H4 (cell line): ENCODE measurements at places on chromosomes 6 and 20. TPM values are rescaled to one million over a fixed set of nuclear protein-coding genes. Genes with fewer than 3 reads are reported as not detected.

The POU5F1 gene
- not detected in 2 replicates for total RNA-seq

The HLA-DRA gene
- 0.53 and 3.3 TPM in 2 replicates for total RNA-seq

The CFB gene
- 1.5 and 4.3 TPM in 2 replicates for total RNA-seq

The TMEM170B gene
- total RNA-seq, result 0.95 and 1.3 TPM in 2 replicates

The ZBTB46 gene
- total RNA-seq, result 0.68 and 3.1 TPM in 2 replicates

The MCCD1 gene
- not detected in 2 replicates for total RNA-seq

The HRH3 gene
- total RNA-seq, result not detected in 2 replicates

The RIPOR2 gene
- not detected in 2 replicates for total RNA-seq

The HLA-DRB5 gene
- total RNA-seq, result not detected in 2 replicates

The SLC17A3 gene
- 0.39 TPM in 1 of 2 replicates, not detected in the other for total RNA-seq

The SAMD10 gene
- not detected in 2 replicates for total RNA-seq

The GLP1R gene
- total RNA-seq, result not detected in 2 replicates

The SPDEF gene
- total RNA-seq, result 0.29 TPM in 1 of 2 replicates, not detected in the other
